ENCODE measurements at places on chromosomes 4 and X.

DNA sequence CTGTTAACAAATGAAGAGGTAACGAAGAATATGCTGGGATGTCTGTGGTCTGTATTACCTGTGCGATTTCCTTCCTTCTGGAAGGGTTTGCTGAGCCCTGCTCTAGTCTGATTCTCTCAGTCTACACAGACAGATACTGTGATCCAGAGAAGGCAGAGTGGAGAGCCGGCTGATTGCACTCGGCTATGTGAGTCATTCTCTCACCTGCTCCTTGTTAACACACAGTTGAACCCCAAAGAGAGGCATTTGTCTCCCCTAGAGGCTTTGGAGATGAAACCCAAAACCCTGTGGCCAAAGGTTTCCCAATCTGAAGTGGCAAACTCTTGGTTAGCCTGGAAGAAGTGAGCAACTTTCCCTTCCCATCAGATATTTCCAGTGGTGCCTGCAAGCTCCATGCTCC, 78.1 kb upstream of the GPC4 start:
- no peak for DNase-seq

DNA sequence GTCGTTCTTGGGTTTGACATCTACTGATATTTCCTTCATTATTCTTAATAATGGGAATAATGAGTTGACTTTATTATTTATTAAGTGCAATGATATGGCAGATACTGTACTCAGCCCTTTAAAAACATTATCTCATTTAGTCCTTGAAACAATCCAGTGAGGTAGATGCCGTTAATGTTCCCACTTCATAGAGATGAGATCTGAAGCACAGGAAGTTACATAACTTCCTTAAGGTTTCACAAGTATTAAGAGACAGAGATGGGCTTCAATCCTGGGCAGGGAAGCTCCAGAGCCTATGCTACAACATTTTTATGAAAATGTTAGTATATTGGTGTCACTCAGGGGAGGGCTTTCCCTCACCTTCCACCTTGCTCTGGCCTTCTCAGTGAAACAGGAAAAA, 9.7 kb upstream of the KLHL13 start:
- no peak for DNase-seq

DNA sequence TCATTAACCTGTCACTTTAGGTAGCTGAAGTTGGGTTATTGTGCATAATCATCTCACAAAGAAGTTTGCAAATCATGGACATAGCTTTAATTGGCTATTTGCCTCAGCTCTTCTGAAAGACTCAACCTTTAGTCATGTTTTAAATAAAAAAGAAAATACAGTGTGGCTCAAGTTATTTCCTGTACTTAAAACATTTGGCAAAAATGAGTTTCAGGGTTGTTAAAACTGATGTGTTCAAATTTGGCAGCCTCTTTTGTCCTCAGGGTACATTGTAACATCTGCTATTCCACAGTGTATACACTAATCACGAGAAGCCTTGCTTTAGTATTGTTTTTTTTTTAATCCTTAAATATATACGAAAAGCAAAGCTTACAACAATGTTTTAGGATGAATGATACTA, 31.5 kb upstream of the HPGD start:
- DNase-seq, result no peak

GRCh38 chrX:130770615-130771014, 132.4 kb downstream of the ENOX2 start:
- DNase-seq, result no peak

- DNase-seq, result no peak
Measured at GRCh38 chr4:178090640-178091411, 648.6 kb upstream of the AGA start.

DNA sequence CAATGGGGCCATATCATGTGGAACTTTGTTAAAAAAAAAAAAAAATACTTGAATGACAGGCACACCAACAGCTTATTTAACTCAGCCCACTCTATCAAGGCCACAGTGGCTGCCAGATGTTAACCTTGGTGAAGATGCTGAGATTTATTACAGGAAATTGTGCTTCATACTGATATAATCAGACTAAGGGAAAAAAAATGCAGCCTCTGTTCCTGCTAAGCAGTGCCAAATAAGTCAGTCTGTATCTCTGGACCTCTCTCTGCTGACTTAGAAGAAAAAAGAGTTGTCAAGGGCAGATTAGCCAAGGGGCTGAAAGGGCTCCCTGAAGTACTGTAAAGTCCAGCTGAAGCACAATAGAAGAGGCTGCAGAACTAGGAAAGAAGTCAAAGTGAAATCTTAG, 677.7 kb upstream of the HTR2C start:
- no peak for DNase-seq

DNA sequence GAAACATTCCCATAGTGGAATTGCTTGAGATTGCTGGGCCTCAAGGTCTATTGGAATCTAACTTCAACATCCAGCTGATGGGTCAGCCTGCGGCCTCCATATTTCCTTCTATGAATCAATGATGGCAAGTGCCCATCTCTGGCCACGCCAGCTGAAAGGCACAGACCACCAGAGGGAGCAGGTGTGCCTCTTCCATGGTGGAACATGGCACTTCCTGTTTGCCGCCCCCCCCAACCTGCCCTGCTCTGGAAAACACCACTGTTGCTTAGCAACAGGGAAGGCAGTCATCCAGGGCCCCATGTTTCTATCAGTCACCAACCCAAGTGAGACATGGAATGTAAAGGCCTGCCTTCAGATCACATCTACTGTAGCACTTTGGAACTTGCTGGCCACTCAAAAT, 11.6 kb downstream of the PAGE4 start:
- DNase-seq, result no peak

- DNase-seq, result no peak
Measured at GRCh38 chr4:121226362-121226761, 62.2 kb upstream of the TNIP3 start.

DNA sequence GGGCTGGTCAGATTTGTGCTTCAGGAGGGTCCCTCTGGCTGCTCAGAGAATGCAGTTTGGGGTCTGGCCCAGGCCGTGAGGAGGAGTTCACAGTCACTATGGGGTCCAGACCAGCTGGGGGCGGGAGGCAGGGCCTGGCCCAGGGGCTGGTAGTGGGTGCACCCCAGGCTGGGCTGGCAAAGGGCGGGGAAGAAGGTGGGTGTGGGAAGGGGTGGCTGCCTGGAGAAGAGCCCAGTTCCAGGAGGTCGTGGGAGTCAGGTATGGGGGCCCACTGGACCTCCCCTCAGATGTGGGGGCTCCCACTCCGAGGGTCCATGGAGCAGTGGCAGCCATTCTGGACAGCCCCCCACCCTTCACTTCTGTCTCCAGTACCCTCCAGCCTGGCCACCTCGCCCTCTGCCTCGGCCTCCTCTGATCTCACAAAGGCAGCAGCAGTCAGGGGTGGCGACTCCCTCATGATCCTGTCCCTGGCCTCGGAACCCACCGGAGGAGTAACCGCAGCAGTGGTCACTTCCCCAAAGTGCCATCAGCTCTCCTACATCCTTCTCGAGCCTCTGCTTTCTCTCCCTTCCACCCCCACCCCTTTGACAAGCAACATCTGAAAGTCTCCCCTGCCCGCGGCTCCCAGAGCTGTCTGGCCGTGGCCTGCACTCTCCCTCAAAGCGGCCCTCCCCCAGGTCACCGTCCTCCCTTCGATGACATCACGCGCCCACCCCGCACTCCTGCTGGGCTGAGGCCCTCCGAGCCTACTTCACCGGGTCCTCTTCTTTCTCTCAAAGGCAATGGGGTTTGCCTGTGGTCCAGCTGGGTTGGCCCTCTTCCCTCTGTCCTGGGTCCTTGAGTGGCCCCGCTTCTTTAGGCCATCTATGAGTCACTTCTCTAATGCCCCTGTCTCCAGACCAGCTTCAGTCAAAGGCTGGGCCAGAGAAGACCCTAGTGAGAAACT, 1.7 kb upstream of the SLC6A8 start:
- DNase-seq, result no peak

DNA sequence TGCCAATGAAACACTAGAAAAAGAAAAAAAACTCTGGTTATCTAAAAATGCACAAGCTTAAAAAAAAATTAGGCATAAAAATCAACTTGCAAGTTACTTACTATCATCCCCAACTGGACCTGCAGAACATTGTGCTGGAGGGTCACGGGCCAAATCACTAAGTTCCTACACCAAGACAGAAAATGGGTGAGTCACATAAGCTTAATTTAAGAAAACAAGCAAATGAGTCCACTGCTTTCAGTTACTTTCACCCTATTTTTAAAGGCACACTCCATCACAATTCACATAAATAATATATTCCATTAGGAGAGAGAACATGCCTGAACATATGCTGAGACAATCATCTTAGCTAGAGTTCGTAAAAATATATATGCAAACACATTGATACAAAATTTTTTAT, 17.7 kb downstream of the UBE2D3 start:
- DNase-seq, result no peak

- DNase-seq, result no peak
Measured at GRCh38 chr4:5050520-5051277, 581 bp upstream of the STK32B start.

DNA sequence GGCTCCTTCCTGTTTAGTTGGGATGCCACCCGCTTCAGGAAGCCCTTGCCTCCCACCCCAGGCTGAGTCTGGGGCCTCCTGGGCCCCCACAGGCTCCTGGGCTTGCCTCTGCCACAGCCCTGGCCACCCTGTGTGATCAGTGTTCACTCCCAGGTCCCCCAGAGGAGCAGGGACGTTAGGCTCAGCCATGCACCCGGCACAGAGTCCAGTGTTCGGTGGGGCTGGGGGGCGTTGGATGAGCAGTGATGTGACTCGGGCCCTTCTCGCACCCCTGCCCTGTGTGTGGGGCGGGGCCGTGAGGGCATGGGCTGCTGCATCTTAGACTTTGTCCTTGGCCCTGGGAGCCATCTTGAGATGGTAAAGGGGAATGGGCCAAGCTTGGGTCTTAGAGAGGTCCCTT, 29.9 kb upstream of the HTRA3 start:
- DNase-seq, result no peak

- no peak for DNase-seq
Measured at GRCh38 chr4:94479358-94480141, 27.8 kb downstream of the PDLIM5 start.

DNA sequence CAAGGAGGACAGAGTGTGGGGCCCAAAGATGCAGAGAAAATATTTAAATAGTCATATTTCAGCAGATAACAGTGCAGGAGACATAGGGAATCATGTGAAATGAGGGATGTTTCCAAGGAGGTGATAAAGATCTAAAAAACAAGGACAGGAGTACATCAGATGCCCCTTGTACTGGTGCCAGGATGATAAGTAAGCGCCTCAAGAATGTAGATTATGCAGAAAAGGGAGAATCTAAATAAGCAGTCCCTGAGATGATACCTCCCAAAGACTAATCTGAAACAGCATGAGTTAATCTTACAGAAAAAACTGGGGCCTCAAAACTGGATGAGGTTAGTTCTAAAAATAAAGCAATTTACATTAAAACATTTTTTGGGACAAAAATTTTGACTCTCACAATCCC, 136.1 kb upstream of the WDFY3 start:
- DNase-seq, result no peak

Data from stimulated activated CD4-positive, alpha-beta T cell treated with anti-CD3 and anti-CD28 coated beads, Interleukin-1b, Interleukin-23, amount 100 ng/mL, for 1 hour (primary cell).